Activated CD4-positive, alpha-beta T cell treated with anti-CD3 and anti-CD28 coated beads, Interleukin-2, amount 10 ng/mL, durations not matched to agents 24 days and 14 days (primary cell): ENCODE measurements at places on chromosomes 5 and 9. TPM values are rescaled to one million over a fixed set of nuclear protein-coding genes. Genes with fewer than 3 reads are reported as not detected.

The SYK gene
- 0.05 and 0.16 TPM in 2 replicates for total RNA-seq

The ARSI gene
- total RNA-seq, result not detected in 2 replicates

The GAPT gene
- total RNA-seq, result not detected in 2 replicates

The DRD1 gene
- 0.07 TPM in 1 of 2 replicates, not detected in the other for total RNA-seq

DNA sequence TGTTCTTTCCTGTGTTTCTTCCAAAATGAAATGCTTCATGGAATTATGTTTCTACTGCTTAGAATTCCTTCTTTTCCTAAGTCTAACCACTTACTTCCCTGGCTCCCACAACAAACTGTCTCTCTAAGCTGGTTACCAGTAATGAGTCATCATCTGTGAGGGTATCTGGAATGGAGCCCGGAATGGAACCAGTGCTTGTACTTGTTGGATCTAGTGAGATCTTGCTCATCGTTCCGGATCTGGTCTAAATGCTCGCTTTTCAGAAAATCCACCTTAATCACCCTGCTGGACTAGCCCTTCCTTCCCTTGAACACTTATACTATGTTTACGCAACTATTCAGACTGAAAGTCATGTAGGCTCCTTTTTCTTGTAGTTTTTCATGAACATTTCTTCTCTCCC lies 184.8 kb downstream of the PBX3 start:
- H3K27me3 ChIP-seq, result no peaks in the 10 kb centered on the region
- H3K27ac ChIP-seq, result no peak overlapping the region
- H3K4me3 ChIP-seq, result no peak overlapping the region
- peaks cover 2% of the 10 kb centered on the region for H3K36me3 ChIP-seq
- H3K4me1 ChIP-seq, result no peaks in the 10 kb centered on the region
- no peak for DNase-seq

GRCh38 chr5:88664645-88665044 lies 218.3 kb downstream of the MEF2C start:
- H3K36me3 ChIP-seq, result peaks cover 2% of the 10 kb centered on the region
- no peak for DNase-seq
- no peak overlapping the region for H3K27ac ChIP-seq
- H3K4me1 ChIP-seq, result peaks cover 30% of the 10 kb centered on the region
- H3K27me3 ChIP-seq, result peaks cover 82% of the 10 kb centered on the region
- H3K4me3 ChIP-seq, result no peak overlapping the region

DNA sequence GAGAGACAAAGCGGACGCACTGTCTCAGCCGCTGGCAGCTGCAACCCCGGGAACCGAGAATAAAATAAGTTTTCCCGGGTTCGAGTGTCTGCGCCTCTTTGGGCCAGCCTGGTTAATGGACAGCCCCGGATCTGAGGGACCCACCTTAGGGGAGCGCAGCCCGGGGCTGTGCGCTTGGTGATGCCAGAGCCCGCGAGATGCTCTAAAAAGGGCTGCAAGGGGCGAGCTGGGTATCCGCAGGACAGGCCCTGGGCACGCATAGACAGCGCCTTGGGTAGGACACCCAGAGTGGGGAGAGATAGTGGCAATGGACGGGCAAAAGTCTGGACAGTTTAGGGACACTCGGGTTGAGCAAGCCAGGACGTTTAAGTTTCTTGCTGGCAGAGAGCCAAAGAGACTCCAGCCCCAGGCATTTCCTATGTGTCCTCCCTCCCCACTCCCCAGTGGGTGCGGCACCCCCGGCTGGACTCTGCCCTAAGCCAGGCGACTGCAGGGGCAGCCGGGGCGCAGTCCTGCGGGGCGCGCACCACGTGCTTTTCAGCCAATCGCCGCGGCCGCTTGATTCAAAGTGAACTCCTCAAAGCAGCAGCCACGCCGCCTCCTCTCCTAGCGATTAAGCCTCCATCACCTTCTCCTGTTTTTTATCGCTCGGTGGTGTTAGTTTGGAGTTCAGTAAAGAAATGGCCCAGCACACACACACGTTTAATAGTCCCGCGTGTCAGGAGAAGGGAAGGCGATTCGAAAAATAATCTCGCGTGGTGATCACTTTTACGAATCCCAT lies 616 bp upstream of the ENC1 start:
- H3K4me1 ChIP-seq, result peaks cover 35% of the 10 kb centered on the region
- no peaks in the 10 kb centered on the region for H3K36me3 ChIP-seq
- H3K27ac ChIP-seq, result peak overlapping the region; percentile 13
- peak; percentile 79 for DNase-seq
- H3K27me3 ChIP-seq, result peaks cover 62% of the 10 kb centered on the region

DNA sequence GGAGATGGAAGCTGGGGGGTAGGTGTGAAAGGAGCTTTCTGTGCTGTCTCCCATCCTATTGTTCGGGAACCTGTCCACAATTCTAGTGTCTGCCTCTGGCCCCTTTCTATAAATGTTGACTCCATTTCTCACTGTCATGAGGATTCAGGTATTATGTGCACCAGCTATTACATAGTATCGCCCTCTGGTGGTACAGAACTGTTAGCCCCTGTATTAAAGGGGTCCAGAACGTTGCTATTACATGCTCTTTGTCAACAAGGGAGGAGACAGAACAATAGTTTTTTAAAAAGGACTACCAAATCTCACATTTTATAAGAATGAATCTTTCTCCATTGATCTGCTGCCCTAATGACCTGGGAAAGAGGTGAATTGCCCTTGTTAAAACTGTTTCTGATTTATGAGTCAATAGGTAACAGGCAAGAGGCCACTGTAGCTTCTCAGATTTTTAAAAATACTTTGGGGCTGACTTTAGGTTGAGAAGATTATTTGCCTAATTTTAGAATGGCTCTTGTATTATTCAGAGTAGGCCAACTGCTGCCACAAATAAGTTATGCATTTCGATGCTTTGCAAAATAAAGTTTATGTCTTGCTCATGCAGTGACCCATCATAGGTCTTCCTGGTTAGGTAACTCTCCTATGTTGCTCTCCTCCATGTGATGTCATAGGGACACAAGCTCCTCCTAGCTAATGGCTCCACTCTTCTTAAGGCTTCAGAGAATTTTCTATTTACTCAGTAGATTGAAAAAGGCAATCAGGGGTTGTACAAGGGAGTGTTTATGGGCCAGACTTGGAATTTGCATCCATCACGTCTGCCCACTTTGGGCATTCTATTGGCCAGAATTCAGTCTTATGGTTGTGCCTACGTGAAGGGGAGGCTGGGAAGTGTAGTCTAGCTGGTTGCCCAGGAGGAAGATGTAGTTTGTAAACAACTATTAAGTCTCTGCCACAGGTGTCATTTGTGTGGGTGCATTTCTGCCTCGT lies 20.8 kb downstream of the DCANP1 start:
- H3K27me3 ChIP-seq, result peaks cover 9% of the 10 kb centered on the region
- peak overlapping the region; percentile 43 for H3K4me3 ChIP-seq
- H3K36me3 ChIP-seq, result no peaks in the 10 kb centered on the region
- DNase-seq, result peak; percentile 83
- peak overlapping the region; percentile 76 for H3K27ac ChIP-seq
- peaks cover 20% of the 10 kb centered on the region for H3K4me1 ChIP-seq
